ENCODE measurements at places on chromosomes 6 and 20. TPM values are rescaled to one million over a fixed set of nuclear protein-coding genes. Genes with fewer than 3 reads are reported as not detected.

Gene HEY2
- 0.41 TPM for total RNA-seq

Gene ENPP4
- total RNA-seq = 15.7 TPM

Gene CPNE1
- total RNA-seq = 102 TPM

Gene RBPJL
- not detected for total RNA-seq

Gene ELOVL2
- total RNA-seq = not detected

Gene SAPCD1
- 11.1 TPM for total RNA-seq

Gene NKAIN2
- not detected for total RNA-seq

Gene FKBP1C
- total RNA-seq = 0.41 TPM

Gene DAAM2
- total RNA-seq = 31.6 TPM

Gene ZNF391
- total RNA-seq = 1.2 TPM

Gene HTR1E
- not detected for total RNA-seq

Gene LIME1
- total RNA-seq = 37.9 TPM

Gene NNAT
- 11.3 TPM for total RNA-seq

Gene KCNS1
- total RNA-seq = not detected

Gene DYNLT2
- total RNA-seq = 7.5 TPM

Gene RMND1
- total RNA-seq = 5.6 TPM

Gene OR2H1
- not detected for total RNA-seq

Gene NHSL1
- total RNA-seq = 117 TPM

Gene PPP1R3G
- not detected for total RNA-seq

Gene WASF1
- 1.9 TPM for total RNA-seq

Gene CD24
- total RNA-seq = 2,167 TPM

Gene CST5
- total RNA-seq = not detected

Gene DUSP15
- total RNA-seq = not detected

Gene SRMS
- total RNA-seq = not detected

Gene SIGLEC1
- total RNA-seq = 7.1 TPM

Gene TRIM10
- total RNA-seq = 4.6 TPM

Gene ZNF831
- total RNA-seq = 0.96 TPM

Gene POPDC3
- total RNA-seq = not detected

Gene SLC26A8
- not detected for total RNA-seq
